H7 (cell line): ENCODE measurements at places on chromosomes 7 and 10. TPM values are rescaled to one million over a fixed set of nuclear protein-coding genes. Genes with fewer than 3 reads are reported as not detected.

Gene ATG9B
- 1.7 TPM in 2 replicates for total RNA-seq

Gene RAB18
- 33.3 and 35.3 TPM in 2 replicates for total RNA-seq

Gene MMP21
- total RNA-seq: not detected in 2 replicates

Gene ZKSCAN1
- total RNA-seq: 9.0 and 17.0 TPM in 2 replicates

Gene WDR86
- 40.6 and 40.8 TPM in 2 replicates for total RNA-seq

Gene TRPV5
- total RNA-seq: not detected in 2 replicates

Gene OR2A1
- total RNA-seq: 0.74 TPM in 1 of 2 replicates, not detected in the other

Gene HOXA2
- not detected in 2 replicates for total RNA-seq

Gene MBL2
- not detected in 2 replicates for total RNA-seq

Gene CYTH3
- total RNA-seq: 14.0 and 14.3 TPM in 2 replicates

Gene PRPS1L1
- total RNA-seq: not detected in 2 replicates

Gene GOLGA7B
- total RNA-seq: 0.04 TPM in 1 of 2 replicates, not detected in the other

Gene CAV1
- 54.2 and 79.9 TPM in 2 replicates for total RNA-seq

Gene PMS2
- total RNA-seq: 18.5 and 19.6 TPM in 2 replicates

Gene TAF3
- total RNA-seq: 1.5 and 2.7 TPM in 2 replicates

Gene HBP1
- total RNA-seq: 50.2 and 65.2 TPM in 2 replicates

Gene CLRN3
- not detected in 2 replicates for total RNA-seq

Gene SPAM1
- total RNA-seq: not detected in 2 replicates

Gene WIPF3
- 1.4 and 2.5 TPM in 2 replicates for total RNA-seq

Gene TLX1
- total RNA-seq: 0.11 TPM in 1 of 2 replicates, not detected in the other

Gene HOXA13
- not detected in 2 replicates for total RNA-seq

Gene HABP2
- total RNA-seq: not detected in 2 replicates

Gene PHKG1
- 0.14 and 0.59 TPM in 2 replicates for total RNA-seq

Gene SEMA4G
- total RNA-seq: 3.4 and 8.2 TPM in 2 replicates

Gene VWC2
- total RNA-seq: 0.28 and 0.59 TPM in 2 replicates

Gene COL28A1
- total RNA-seq: 0.17 and 0.22 TPM in 2 replicates

Gene HOXA5
- not detected in 2 replicates for total RNA-seq

Gene C10orf53
- not detected in 2 replicates for total RNA-seq

Gene CCL26
- 2.6 and 2.9 TPM in 2 replicates for total RNA-seq

Gene CNPY1
- total RNA-seq: 1.5 and 2.4 TPM in 2 replicates

Gene LLCFC1
- not detected in 2 replicates for total RNA-seq

Gene SAP25
- total RNA-seq: 1.3 and 2.4 TPM in 2 replicates

Gene JAKMIP3
- total RNA-seq: 0.42 and 0.63 TPM in 2 replicates

Gene LRRTM3
- 0.21 and 0.33 TPM in 2 replicates for total RNA-seq

Gene HOXA4
- total RNA-seq: not detected in 2 replicates

Gene AOAH
- total RNA-seq: 0.21 TPM in 1 of 2 replicates, not detected in the other

Gene TYW1B
- total RNA-seq: 0.62 and 1.1 TPM in 2 replicates

Gene HOXA10
- not detected in 2 replicates for total RNA-seq

Gene RADIL
- 9.8 and 14.1 TPM in 2 replicates for total RNA-seq

Gene DAGLB
- 38.2 and 40.6 TPM in 2 replicates for total RNA-seq

Gene GJD4
- not detected in 2 replicates for total RNA-seq
